D341Med (cell line): ENCODE measurements at places on chromosomes 13 and 19.

DNA sequence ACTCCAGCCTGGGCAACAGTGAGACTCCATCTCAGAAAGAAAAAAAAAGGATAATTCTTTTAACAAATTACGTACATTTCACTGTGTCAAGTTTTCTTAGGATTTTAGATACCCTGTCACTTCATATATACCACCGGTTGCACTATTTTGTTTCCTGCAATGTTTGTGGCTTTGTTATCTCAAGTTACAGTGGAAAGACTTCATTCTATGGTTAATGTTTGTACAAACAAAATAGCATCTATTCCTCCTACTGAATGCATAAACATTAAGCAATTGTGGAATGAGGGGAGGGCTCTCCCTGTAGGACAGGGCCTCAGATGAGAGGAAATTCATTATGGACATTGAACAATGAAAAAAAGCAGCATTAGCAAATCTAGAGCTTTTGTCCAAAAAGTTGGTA is 120.1 kb downstream of the DNAJC3 start:
- DNase-seq, result no peak

GRCh38 chr13:46656786-46657185 is 103.8 kb downstream of the LRCH1 start:
- no peak for DNase-seq

- DNase-seq, result no peak
These were observed 428.1 kb downstream of the ITGBL1 start for GRCh38 chr13:101880581-101880980.

GRCh38 chr19:4576016-4576933 is 16.8 kb upstream of the SEMA6B start:
- peak; percentile 77 for DNase-seq

DNA sequence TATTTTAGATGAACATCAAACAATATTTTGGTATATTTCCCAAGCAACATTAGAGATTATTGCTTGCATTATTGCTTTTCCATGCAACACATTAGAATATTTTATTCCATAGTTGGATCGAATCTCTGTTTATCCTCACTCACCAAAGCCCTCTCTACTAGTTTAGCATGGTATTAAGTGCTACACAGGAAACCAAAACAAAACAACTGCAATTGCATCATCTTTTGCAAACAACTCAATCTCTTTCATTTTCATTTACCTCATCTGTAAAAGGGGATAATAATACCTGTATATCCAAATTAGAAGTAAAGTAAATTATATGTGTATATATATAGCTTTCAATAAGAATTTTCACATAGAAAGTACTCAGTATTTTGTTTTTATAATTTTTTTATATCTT is 147.8 kb upstream of the PCDH9 start:
- no peak for DNase-seq

DNA sequence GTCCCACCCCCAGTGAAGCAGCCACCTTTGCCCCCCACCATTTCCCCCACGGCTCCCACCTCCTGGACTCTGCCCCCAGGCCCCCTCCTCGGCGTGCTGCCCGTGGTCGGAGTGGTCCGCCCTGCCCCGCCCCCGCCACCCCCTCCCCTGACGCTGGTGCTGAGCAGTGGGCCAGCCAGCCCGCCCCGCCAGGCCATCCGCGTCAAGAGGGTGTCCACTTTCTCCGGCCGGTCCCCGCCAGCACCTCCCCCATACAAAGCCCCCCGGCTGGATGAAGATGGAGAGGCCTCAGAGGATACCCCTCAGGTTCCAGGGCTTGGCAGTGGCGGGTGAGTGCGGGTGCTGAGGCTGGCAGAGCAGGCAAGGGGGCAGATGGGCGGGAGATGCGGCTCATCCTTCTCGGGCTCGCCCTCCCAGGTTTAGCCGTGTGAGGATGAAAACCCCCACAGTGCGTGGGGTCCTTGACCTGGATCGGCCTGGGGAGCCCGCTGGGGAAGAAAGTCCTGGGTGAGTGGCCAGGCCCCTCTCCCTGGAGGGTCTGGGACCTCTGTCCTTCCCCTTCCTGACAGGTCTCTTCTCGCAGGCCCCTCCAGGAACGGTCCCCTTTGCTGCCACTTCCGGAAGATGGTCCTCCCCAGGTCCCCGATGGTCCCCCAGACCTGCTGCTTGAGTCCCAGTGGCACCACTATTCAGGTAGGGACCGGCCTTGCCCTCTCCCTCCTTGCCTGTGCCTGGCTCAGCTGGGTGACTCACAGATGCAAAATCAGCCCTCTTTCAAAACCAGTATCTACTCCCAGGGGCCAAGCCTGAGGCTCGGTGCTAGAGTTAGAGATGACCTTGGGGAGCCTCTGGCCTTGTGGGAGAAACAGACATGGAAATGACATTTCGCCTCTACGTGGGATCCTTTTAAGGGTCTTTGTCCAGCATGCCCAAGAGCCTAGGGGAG is 8.8 kb downstream of the IGFLR1 start:
- no peak for DNase-seq

GRCh38 chr19:4933528-4933927 is 24.2 kb downstream of the UHRF1 start:
- no peak for DNase-seq
